Tibial nerve (tissue), 4 donors: ENCODE measurements at places on chromosomes 4 and X.

DNA sequence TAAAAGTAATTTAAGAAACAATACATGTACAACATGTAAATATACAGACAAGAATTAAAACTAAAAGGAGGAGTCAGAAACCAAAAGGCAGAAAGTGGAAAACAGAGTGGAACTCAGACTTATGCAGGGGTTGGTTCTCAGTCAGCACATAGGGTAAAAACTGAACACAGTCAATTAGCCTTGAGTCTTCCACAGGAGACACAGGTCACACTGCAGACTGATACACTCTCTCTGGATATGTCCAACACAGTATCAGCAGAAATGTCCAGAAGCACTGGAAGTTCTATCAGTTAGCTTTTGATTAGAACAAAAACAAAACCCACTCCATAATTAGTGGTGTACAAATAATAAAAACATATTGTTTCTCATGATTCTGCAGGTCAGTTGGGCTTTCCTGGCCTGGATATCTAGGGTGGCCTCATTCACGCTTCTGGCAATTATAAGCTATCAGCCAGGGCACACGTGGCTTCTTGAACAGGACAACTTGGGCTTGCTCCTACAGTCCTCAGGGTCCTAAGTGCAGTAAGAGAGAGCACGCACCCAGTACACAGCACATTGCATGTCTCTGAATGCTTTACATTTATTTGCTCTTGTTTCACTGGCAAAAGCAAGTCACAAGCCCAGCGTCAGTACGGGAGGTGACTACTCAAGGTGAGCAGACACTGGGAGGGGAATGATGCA, 21.6 kb downstream of the TEC start:
- no peak overlapping the region for H3K4me3 ChIP-seq
- H3K36me3 ChIP-seq = no peaks in the 10 kb centered on the region
- DNase-seq = no peak
- no peaks in the 10 kb centered on the region for H3K4me1 ChIP-seq
- H3K27me3 ChIP-seq = no peaks in the 10 kb centered on the region
- H3K27ac ChIP-seq = no peak overlapping the region

- H3K4me3 ChIP-seq = no peak overlapping the region
- H3K27ac ChIP-seq = no peak overlapping the region
- no peaks in the 10 kb centered on the region for H3K36me3 ChIP-seq
- H3K27me3 ChIP-seq = no peaks in the 10 kb centered on the region
Observed at GRCh38 chrX:69919749-69920148, 130.0 kb downstream of the AWAT2 start.

DNA sequence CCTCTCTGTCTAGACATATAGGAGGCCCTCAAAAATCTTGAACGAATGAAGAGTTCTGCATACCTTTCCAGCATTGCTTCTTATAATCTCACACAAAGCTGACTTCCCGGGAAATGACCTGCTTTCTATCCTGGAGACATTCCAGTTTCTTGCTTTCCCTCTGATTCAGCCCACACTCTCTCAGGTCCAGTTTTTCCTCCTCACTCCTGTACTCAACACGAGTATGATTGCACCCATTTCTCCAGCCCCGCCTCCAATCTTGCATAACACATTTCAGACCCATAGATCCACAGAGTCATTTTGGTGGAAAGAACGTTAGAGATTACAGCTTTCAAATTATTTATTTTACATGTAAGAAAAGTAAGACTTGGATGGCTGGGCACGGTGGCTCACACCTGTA, 127.5 kb upstream of the TLR3 start:
- no peaks in the 10 kb centered on the region for H3K4me1 ChIP-seq
- no peaks in the 10 kb centered on the region for H3K27me3 ChIP-seq
- DNase-seq = no peak

- no peak for DNase-seq
- no peaks in the 10 kb centered on the region for H3K27me3 ChIP-seq
- peaks cover 5% of the 10 kb centered on the region for H3K4me1 ChIP-seq
Observed at GRCh38 chr4:186203406-186203805, 12.0 kb downstream of the CYP4V2 start.
